ENCODE measurements at places on chromosomes 5 and 9.

GRCh38 chr9:96398582-96399324 lies 15.2 kb upstream of the SLC35D2 start:
- no peak for DNase-seq

DNA sequence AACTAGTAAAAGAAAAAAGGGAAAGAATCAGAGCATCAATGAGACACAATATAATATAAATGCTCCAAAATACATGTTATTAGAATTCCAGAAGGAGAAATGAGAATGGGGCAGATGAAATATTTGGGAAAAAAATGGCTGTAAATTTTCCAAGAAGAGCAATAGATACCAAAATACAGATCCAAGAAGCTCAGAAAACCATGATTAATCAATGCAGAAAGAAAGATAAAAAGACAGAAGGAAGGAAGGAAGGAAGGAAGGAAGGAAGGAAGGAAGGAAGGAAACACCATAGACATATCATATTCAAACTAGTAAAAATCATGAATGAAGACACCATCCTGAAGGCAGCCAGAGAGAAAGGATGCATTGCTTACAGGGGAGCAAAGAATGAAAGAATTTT lies 920.9 kb downstream of the EFNA5 start:
- no peak for DNase-seq

- DNase-seq = no peak
These were observed 148.2 kb downstream of the EMB start for GRCh38 chr5:50292735-50293394.

GRCh38 chr5:154829589-154830218 lies 20.7 kb downstream of the FAXDC2 start:
- DNase-seq = no peak

- DNase-seq = no peak
These were observed 3.0 kb downstream of the SLC12A7 start for GRCh38 chr5:1108865-1109174.

GRCh38 chr5:38527475-38527874 lies 29.0 kb downstream of the LIFR start:
- DNase-seq = no peak

GRCh38 chr9:127421057-127421456 lies 3.1 kb upstream of the ZNF79 start:
- DNase-seq = no peak

DNA sequence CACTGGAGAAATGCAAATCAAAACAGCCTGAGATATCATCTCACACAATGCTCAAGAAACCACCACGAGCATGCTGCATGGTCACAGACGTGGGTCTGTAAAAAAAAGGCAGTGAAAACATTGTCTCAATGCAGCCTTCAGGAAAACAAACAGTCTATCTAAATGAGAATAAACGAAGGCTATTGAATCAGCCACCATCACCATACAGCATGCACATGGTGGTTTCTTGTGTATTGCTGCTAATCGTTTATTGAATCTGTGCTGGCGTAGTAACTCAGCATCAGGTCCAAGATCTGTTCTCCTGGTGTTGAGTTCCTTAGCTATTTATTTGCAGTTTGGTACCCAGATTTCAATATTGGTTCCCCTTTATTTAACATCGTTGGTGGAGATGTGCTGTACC lies 1115.0 kb downstream of the CDH18 start:
- DNase-seq = no peak

GRCh38 chr5:76958991-76959767 lies 6.3 kb downstream of the CRHBP start:
- DNase-seq = no peak

GRCh38 chr9:87382900-87383299 lies 114.8 kb upstream of the DAPK1 start:
- no peak for DNase-seq

GRCh38 chr9:104772714-104773510 lies 9.0 kb downstream of the NIPSNAP3B start:
- no peak for DNase-seq

- DNase-seq = no peak
These were observed 74.9 kb downstream of the ZNF618 start for GRCh38 chr9:113951032-113951372.

All from esophagus muscularis mucosa (tissue), 4 donors.